ENCODE measurements at places on chromosomes 11 and 22. TPM values are rescaled to one million over a fixed set of nuclear protein-coding genes. Genes with fewer than 3 reads are reported as not detected.

Gene VSIG2
- not detected for total RNA-seq

Gene BLID
- total RNA-seq, result not detected

GRCh38 chr22:39970742-39971141 lies 10.5 kb downstream of the TMA7B start:
- no peak overlapping the region for H3K4me3 ChIP-seq
- H3K27me3 ChIP-seq, result peaks cover 3% of the 10 kb centered on the region

Gene TMEM121B
- 1.8 TPM for total RNA-seq

All from SJCRH30 (cell line).